ENCODE measurements at places on chromosomes 2 and 18.
A peak's percentile ranks its signal among the peaks of the same experiment; 100 is the strongest.

- no peak for DNase-seq
Observed at GRCh38 chr2:32825291-32825712, 121.5 kb upstream of the LTBP1 start.

GRCh38 chr18:72727038-72727655 is 140.6 kb downstream of the NETO1 start:
- no peak for DNase-seq

GRCh38 chr18:5285326-5285725 is 10.2 kb downstream of the ZBTB14 start:
- DNase-seq, result no peak

- no peak for DNase-seq
Observed at GRCh38 chr2:200351815-200352214, 45.3 kb downstream of the SPATS2L start.

DNA sequence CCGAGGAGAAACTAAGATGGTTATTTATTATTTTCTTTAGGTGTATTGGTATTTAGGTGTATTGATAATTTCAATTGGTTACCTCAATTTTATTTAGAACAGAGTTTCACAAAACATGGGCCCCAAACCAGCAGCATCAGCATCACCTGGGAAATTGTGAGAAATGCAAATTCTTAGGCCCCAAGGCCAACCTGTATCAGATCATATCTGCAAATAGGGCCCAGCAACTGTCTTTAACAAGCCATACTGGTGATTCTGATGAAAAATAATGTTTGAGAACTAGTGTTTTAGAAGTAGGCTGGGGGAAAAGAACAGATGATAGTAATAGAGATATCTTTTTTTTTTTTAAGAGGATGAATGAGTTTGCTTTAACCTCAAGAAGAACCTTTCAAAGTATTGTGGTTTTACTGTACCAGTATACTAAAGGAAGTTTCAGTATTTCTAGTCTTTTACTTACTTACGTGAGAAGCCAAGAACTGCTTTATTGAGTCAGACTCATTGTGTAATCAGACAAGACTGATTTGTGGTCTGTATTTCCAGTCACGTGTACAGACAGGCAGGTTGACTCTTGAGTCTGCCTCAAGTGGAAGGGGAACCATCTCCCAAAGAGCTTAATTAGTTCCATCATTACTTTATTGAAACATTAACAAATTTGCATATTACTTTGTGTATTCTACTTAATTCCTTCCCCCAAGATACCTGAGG is 60.4 kb upstream of the GAREM1 start:
- DNase-seq, result peak; percentile 12
